ENCODE measurements at places on chromosomes 4 and X.

- DNase-seq = no peak
Measured at GRCh38 chr4:169115897-169116254, 105.8 kb upstream of the CBR4 start.

DNA sequence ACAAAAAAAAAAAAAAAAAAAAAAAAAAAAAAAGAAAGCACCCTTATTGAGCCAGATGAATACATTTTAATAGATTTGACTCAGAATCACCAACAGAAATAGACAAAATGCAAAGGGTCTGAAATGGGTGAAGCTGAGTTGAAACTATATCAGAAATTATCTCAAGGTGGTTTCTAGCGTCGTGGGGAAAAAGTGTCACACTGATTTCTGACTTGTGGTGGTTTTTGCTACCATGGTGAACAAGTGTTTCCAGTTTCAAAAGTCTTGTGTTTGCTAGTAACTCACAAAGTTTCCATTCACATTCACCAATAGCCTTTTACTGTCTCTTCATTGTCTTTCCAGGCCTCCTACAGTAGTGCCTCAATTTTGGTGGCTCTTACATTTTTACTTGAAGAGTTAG is 135.5 kb downstream of the ARHGAP24 start:
- DNase-seq = no peak

GRCh38 chr4:52701207-52701606 is 42.1 kb upstream of the USP46 start:
- no peak for DNase-seq

- DNase-seq = no peak
Measured at GRCh38 chr4:166625018-166625637, 609.2 kb downstream of the SPOCK3 start.

- no peak for DNase-seq
Measured at GRCh38 chrX:118764122-118764521, 36.7 kb downstream of the IL13RA1 start.

Data from stimulated activated naive CD8-positive, alpha-beta T cell treated with anti-CD3 and anti-CD28 coated beads, Interleukin-15, amount 100 ng/mL, for 72 hours (primary cell).